ENCODE measurements at places on chromosomes 7 and 10. TPM values are rescaled to one million over a fixed set of nuclear protein-coding genes. Genes with fewer than 3 reads are reported as not detected.

GRCh38 chr7:151014950-151015349, 9.3 kb downstream of the ATG9B start:
- no peak for DNase-seq

- DNase-seq: no peak
Measured at GRCh38 chr10:106566873-106567272, 597.6 kb downstream of the SORCS1 start.

DNA sequence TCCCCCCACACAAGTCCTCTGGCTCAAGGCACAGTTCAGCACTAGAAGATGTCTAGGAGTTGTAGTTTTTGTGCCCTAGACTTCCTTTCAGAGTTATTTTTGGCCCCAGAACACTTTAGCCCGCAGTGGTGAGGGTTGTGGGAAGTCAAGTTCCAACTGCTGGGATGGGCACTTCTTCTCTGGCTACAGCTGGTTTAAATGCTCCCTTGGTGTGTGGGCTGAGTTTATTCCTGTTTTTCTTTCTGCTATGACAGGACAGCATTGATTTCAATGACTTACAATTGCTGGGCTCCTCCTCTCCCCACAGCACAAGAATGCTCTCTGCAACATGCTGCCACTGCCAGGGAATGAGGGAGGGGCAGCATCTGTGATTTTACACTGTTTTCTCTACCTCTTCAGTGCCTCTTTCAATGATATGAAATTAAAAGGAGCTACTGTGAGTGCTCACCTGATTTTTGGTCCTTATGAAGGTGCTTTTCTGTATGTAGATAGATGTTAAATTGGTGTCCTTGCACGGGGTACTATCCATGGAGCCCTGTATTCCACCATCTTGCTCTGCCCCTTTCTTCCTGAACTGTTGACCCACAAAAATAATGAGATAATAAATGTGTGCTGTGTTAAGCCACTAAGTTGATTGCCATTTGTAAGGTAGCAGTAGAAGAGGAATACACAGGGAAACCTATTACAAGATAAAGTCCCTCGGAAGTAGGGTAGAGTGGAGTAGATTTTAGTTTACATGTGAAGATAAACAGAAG, 56.3 kb downstream of the SLC13A1 start:
- DNase-seq: no peak

DNA sequence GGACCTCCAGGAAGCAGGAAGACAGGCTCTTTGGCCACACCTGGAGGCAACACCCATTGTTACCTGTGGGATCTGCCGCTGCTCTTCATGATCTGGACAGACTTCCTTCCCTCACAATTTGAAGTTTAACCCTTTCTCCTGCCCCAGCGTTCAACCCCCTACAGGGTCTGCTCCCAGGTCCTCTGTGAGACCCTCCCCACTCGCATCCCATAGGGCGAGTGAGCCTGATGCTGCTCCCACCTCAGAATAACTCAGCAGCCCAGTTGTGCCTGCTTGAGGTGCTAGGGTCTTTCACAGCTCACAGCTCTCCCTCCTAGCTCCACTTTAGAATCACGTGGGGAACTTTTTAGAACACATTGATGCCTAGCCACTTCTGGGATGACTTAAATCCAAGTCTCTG, 61.8 kb upstream of the C10orf90 start:
- DNase-seq: no peak

DNA sequence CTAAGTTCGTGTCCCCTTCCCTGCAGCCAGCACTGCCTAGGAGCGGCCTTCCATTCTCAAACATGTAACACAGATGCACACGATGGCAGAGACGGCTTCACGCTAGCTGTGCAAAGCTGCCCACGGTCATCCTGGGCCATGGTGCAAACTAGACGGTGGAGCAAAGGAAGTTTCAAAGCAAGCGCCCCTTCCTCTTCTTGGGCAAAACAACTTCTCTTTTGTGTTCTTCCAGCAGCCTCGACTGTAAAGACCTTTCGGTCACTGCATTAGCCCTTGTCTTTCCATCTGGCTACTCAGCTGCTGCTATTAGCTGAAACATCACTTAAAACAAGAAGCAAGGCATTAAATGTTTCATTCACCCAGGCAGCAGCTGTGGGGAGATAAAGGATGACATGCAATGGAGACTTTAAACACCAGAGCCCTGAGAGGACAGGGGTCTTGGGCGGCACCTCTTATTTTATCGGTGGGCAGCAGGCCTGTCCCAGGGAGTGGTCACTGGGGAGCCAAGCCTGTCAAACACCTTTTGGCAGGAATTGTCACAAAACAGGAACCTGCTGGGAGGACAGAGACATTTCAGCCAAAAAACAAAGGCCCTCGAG, 214.8 kb downstream of the KLF6 start:
- DNase-seq: no peak

- no peak for DNase-seq
Measured at GRCh38 chr7:37287131-37287855, 161.4 kb downstream of the ELMO1 start.

DNA sequence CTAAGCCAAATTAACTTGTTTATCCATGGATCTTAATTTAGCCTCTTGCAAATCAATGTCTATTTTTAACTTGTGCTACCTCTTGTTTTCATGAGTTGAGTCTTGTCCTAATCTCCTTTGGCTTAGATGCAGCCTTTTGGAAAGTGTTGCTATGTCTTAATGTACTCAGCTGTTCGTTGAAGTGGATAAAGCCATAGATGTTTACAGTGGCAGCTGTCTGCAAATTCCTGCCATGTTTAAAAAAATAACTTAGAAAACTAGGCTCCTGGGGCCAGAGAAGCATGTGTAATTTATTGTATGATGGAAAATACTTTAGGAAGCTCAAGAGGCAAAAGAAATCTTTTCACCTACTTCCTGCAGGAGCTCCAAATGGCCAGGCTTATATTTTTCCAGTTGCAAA, 253.1 kb upstream of the RHOBTB1 start:
- no peak for DNase-seq

DNA sequence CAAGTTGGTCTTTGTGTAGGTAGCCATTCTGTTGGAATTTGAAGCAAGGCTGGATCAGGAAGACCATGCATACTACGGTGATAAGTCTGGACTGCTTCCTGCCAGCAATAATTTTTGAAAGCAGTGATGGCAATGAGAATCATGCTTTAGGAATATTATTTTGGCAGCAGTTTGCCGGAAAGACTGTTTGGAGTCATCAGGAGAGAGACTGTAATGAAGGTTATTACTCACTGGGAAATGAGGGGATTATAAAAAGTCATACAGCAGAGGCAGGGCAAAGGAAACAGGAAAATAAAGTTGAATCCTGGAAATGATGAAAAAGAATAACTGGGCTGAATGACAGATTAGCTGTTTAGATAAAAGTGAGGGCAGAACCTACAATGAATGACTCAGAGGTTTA, 1136.8 kb upstream of the AUTS2 start:
- DNase-seq: no peak

- DNase-seq: no peak
Measured at GRCh38 chr7:124489925-124490324, 275.7 kb downstream of the GPR37 start.

GRCh38 chr10:5942474-5942873, 34.9 kb downstream of the IL15RA start:
- DNase-seq: no peak

DNA sequence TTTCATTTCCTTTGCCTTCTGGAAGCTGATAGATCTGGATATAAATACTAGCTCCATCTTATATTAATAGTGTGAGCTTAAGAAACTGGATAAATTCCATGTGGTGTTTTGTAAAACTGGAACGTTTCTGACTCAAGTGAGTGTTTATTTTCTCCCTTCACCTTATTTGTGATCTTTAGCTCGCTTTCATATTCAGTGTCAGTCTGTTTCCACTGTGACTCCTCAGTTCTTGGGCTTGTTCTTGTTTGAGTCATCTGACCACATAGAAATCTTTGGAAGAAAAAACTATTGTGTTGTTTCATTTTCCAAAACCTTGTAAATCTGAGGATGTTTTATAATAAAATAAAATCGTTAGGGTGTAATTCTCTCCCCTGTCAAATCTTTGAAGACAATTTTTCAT, 186.4 kb downstream of the POLR1F start:
- no peak for DNase-seq

GRCh38 chr10:126352453-126352852, 35.8 kb downstream of the ADAM12 start:
- DNase-seq: no peak

Gene ODAD2
- 3.9 TPM for polyA plus RNA-seq

Gene ZNF425
- polyA plus RNA-seq: 2.0 TPM

Gene BHLHA15
- polyA plus RNA-seq: not detected

Gene PPP1R9A
- 0.16 TPM for polyA plus RNA-seq

Gene BLVRA
- 36.1 TPM for polyA plus RNA-seq

Gene LIPK
- not detected for polyA plus RNA-seq
